CD4-positive, alpha-beta T cell treated with Interleukin-6 at 100 ng/mL for 8 hours (primary cell): ENCODE measurements at places on chromosomes 11 and 22.

DNA sequence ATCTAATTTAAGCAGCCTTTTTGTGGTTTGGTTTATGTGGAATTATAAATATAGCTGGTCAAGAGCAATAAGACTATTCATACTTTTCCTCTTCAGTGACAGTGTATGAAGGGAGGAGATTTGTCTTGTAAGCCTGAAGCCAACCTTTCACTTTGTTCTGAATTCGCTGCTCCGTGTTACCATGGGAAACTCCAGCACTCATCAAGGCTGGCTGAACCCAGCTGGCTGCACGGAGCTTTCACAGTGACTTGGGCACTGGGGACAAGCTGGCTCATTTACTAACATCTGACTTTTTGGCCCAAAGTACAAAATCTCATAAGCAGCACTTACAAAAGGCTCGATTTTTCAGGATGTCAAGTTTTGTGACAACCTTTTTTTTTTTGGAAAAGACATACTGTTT, 120.4 kb upstream of the GRIA4 start:
- no peak for DNase-seq

DNA sequence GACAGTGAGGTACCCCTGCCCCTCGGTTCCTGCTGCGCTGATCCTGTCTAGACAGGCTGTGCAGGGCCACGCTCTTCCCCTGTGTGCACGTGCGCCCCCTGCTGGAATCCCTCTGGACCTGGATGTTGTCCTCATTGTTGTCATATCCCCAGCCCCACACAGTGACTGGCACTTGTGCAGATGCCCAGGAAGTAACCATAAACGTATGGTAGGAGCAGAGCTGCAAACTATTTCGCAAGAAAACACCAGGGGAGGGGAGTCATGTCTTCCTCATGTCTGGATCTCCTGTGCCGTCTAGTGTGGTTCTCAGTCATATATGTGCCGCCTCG, 114.7 kb downstream of the CRYBB2 start:
- DNase-seq = peak; percentile 19

DNA sequence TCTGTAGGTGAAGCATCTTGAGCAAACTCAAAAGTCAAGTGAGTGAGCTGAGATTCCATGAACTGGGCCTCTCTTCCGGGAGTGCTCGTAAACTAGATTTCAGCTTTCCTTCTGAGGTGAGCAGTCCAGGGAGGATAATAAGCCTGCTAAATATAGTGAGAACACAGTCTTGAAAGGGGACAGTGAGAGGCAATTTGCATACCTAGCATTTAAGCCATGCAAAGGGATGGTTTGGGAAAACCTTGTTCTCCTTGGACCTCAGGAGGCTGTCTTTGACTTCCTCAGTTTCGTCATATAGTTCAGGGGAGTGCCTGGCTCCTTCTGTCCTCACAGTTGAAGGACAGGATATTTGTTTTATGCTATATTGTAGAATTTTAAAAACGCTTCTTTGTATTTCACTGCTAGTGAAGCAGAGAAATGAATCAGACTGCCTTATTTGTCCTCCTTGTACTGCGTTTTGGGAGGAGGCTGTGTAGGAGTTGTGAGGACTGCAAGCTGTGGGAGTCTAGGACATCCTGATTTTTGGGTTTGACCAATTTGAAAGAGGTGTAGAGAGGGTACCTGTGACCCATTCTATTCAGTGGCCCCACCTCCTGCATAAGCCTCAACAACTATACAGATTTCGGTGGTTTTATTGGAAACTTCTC, 11.0 kb upstream of the SORL1-AS1 start:
- DNase-seq = no peak

DNA sequence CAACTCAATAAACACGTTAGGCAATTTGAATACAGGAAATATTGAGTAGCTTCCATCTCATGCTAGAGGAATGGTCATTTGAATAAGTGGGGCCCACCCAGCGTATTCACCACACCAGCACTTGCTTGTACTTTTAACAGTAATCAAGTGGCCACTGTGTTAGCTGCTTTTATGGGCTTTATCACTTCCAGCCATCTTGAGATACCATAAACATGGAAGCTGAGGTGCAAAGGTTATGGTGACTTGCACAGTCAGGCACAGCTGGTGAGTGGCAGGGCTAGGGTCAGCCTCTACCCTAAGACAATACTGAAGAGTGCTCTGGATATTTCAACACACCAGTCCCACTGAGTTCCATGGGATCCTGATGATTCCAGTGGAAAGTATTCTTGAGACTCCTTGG, 6.7 kb downstream of the JOSD1 start:
- DNase-seq = no peak

GRCh38 chr11:13098063-13098462, 88.9 kb downstream of the RASSF10 start:
- no peak for DNase-seq

DNA sequence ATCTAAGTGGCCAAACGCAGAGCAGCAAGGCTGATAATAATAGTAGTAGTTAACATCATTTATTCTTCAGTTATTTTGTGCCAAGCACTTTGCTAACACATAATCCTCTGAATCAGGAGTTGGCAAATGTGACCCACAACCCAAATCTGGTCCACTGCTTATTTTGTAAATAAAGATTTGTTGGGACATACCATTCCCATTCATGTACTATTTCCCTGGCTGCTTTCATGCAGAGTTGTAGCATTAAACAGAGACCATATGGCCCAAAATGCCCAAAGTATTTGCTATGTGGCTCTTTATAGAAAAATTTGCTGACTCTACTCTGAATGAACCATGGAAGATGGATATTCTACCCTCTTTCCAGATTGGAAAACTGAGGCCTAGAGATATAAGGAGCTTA, 50.3 kb downstream of the COMMD9 start:
- no peak for DNase-seq

DNA sequence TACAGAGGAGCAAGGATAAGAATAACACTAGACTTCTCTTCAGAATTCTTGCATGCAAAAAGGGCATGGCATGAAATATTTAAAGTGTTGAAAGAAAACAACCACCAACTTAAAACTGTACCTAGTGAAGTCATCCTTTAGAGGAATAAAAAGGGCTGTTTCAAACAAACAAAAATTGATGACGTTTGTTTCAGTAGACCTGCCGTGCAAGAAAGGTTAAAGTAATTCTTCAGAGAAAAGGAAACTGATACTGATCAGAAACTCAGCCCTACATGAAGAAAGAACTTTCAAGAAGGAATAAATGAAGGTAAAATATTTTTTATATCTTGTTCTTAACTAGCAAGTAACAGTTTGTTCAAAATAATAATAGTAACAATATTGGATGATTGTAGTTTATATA, 27.5 kb downstream of the MRGPRX2 start:
- no peak for DNase-seq

- DNase-seq = no peak
These were observed 147.0 kb downstream of the APOL5 start for GRCh38 chr22:35864545-35865165.

DNA sequence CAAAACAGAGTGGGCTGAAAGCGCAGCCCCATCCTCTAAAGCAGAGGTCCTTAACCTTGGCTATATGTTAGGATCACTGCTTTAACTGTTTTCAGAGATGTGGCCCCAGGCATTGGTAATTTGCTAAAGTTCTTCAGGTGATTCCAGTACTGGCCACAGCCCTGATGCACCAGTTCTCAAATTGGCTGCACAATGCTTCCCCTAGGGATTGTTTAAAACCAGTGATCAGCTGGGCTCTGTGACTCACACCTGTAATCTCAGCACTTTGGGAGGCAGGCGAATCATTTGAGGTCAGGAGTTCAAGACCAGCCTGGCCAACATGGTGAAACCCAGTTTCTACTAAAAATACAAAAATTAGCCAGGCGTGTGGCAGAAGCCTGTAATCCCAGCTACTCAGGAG, 8.4 kb upstream of the IRAG1 start:
- DNase-seq = no peak

DNA sequence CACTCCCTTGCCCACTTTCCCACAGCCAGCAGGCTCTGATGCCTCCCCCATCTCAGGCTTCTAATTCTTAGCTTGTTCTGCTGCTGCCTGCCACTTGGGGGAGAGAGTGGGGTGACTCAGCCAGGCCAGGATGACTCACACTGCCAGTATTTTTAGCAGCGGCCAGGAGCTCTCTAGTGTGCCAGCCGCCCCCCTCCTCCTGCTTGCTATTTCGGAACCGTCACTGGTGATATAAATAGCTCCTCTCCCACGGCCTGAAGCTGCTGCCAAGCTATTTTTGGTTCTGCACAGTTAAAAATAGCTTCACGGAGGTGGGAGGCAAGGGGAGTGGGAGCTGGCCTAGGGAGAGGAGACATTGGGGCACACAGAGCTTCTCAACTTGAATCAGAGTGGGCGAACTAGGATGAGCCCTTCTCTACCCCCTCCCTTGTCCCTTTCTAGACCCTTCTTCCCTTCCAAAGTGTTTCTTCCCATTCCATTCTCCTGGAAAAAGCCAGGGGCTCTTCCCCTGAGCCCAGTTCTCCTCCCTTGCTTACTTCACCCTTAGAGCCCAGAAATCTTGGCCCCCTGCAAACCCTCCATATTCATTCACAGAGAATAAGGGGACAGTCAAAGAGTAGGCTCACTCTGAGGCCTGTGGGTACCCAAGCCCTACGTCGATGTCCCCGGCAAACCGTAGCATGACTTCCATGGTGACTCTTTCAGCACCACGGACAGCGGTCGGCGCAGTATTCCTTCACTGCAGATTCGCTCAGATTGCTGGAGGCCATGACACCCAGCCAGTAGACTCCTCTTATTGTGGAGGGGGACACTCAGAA, 2.5 kb upstream of the NPAS4 start:
- no peak for DNase-seq

DNA sequence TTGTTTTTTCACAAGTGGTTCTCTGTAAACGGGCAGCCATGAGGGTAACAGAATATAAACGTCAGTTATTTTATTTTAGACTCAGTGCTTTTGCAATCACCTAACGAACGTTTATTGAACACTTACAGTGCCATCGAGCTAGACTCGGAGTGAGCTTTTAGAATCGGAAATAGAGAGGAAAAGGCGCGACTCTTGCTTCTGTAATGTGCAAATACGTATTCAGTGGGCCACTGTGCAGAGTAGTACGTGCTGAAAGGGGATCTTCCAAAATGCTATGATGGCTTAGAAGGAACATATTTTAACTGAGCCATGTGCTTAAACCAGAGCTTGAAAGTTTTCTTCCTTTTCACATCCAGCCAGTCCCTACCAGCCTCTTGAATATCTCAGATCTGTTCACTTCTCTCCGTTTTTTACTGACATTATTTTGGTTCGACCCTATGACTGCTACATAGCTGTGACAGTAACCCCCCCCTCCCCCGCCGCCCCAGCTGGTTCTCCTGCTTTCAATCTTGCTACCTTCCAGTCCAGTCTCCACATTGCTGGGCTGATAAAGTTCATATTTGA, 468 bp downstream of the DDIAS start:
- no peak for DNase-seq

- DNase-seq = no peak
These were observed 7.7 kb downstream of the BLID start for GRCh38 chr11:122108192-122108799.

DNA sequence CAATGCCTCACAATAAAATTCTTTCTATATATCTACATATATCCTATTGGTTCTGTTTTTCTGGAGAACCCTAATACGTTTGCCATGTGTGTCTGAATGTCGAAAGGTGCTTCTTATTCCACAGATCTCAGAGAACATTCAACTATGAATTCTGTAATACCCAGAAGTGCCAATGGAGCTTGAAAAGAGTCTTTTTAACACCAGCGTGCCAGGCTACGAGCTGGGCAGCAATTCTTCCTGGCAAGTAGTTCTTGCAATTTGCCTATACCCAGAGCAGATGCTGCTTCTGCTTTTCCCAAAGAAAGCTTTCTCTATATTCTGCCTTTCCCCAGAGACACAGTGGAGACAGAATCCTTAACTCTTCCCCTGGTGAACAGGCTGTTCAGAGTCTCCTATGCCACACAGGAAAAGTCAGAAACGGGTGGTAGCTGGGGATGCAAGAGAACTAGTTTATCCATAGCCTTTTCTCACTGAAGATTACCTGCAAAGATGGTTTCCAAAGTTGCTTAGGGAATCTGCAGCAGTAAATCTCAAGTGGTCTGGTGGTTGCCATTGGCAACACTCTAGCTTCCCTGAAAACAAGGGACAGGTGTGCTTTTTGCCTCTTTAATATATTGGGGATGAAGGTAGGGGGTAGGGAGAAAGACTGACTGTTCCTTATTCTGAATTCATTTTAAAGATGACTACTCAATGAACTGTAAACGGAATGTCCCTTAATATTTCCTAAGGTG, 16.8 kb upstream of the PAFAH1B2 start:
- DNase-seq = no peak

GRCh38 chr11:76592961-76593360, 77.6 kb downstream of the LRRC32 start:
- DNase-seq = no peak

DNA sequence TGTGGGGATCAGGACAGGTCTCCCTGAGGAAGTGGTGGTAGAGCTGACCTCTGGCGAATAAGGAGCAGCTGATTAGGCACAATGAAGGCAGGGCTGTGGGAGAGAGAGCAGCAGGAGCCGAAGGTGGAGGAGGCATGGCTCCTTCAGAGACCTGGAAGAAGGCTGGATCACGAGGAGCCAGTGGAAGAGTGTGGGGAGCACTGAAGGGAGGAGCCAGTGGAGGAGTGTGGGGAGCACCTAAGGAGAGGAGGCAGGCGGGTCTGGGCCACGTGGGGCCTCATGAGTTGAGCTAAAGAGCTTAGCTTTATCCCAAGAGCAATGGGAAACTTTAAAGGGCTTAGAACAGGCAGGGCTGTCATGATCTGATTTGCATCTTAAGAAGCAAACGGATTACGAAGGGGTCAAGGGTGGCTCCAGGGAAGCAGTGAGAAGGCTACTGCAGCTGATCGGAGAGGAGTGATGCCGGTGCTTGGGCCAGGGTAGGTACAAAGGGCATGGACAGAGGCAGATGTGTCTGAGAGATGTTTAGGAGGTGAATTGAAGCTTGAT, 44.9 kb upstream of the EIF3D start:
- no peak for DNase-seq

DNA sequence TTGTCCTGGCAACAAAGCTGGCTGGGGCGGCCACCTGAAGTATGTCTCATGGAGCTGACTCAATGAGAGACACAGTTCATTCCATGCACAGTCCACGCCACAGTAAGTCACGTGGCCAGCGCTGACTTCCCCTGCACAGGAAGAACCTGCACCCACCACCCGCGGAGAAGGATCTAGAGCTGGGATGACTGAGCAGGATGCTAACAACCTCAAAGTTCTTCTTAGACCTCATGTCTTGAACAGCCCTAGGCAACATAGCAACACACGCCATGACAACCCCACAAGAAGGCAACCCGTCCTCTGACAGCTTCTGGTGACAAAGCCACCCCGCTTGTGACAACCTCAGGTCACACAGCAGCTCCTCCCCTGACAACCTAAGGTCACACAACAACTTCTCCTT, 76.9 kb upstream of the B3GAT1 start:
- no peak for DNase-seq

DNA sequence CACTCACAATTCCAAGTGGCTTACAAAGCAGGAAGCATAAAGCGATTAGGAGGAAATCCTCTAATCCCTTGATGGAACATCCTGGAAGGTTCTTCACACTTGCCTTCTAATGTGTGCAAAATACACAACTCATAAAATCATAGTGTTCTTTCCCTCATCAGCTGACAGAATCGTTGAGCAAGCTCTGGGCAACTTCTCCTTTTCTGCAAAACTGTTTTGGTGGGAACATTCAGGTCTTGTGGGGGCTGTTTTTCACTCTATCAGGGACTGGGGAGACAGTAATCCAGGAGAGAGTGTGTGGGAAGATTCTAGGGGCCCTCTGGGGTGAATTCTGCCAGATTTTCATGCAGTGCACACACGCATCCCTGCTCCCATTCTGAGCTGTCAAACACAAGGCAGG, 53.2 kb downstream of the IRAG1 start:
- no peak for DNase-seq
